ENCODE measurements at places on chromosomes 6 and 20. TPM values are rescaled to one million over a fixed set of nuclear protein-coding genes. Genes with fewer than 3 reads are reported as not detected.
A peak's percentile ranks its signal among the peaks of the same experiment; 100 is the strongest.

SSTR4 gene
- total RNA-seq = 0.49 TPM

WFDC10B gene
- total RNA-seq = not detected

TJAP1 gene
- total RNA-seq = 10.7 TPM

DEFB126 gene
- total RNA-seq = not detected

ENPP1 gene
- 40.2 TPM for total RNA-seq

ACTL10 gene
- 0.36 TPM for total RNA-seq

DNAH8 gene
- total RNA-seq = 0.69 TPM

COL21A1 gene
- 8.1 TPM for total RNA-seq

CCN5 gene
- 14.4 TPM for total RNA-seq

CAGE1 gene
- total RNA-seq = 0.07 TPM

LPA gene
- 0.05 TPM for total RNA-seq

MAPK13 gene
- total RNA-seq = 5.1 TPM

DNA sequence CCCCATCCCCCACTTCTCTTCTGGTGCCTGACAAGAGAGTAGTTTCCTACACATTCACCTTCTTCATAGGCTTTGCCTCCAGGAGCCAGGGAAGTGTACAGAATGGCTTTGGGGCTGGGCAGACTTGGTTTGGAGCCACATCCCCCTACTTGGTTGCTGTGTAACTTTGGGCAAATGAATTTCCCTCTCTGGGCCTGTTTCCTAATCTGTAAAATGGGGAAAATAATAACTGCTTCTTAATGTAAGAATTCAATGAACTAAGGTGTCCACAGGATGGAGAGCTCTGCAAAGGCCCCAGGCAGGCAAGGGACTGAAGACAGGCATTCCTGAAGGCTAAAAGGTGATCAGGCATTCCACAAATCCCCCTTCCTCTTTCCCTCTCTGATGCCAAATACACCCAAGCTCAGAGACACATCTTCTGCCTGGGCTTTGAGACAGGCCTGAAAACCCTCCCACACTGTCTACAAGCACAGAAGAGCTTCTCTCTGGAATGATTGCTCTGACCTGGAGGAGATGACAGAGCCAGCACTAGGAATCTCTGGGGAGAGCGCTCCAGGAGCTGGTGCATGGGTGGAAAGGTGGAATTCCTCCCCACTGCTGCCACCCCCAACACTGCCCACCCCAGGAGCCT lies 6.9 kb upstream of the C20orf203 start:
- ATAC-seq = no peak

- ATAC-seq = no peak
Observed at GRCh38 chr20:25207960-25208534, 12.5 kb downstream of the ENTPD6 start.

DNA sequence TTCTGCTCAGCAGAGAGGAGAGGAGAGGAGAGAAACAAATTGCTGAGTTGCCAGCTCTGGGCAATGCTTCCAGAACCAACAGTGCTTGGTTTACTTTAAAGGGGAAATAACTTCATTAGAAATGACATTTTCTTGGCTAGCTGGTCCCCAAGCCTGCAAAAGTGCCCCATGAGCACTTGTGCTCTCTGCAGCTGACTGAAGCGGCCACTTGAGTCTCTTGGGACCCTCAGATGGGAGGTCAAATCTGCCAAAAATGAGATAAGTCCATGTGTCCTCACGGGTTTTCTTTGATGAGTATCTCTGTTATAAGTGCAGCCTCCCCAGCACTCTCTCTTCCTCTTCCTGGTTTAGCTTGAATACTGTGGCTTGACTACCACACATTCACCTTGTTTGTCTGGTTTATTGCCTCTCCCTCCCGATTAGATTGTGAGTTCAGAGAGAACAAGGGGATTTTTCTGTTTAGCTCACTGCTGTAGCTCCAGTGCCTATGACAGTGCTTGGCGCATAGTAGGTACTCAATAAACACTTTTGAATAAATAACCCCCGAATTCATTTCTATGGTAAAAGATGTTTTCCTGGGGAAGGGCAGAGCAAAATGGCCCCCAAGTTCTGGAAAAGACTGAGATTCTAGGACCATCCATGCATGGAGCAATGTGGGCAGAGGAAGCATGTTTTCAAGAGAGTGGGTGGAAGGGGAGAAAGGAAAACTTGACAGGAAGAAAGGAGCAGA lies 7.0 kb upstream of the RIN2 start:
- no peak for ATAC-seq

GRCh38 chr6:29777310-29777709 lies 50.3 kb upstream of the HLA-G start:
- no peak for ATAC-seq

DNA sequence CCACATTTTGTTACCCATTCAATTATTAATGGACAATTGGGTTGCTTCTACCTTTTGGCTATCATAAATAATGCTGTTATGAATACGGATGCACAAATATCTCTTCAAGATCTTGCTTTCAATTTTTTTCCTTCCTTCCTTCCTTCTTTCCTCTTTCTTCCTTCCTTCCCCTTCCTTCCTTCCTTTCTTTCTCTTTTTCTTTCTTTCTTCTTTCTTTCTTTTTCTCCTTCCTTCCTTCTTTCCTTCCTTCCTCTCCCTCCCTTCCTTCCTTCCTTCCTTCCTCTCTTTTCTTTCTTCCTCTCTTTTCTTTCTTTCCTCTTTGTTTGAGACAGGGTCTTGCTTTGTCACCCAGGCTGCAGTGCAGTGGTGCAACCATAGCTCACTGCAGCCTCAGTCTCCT lies 39.2 kb downstream of the ZNF184 start:
- no peak for ATAC-seq

GRCh38 chr6:7558781-7559180 lies 17.3 kb downstream of the DSP start:
- ATAC-seq = no peak

- no peak for ATAC-seq
Observed at GRCh38 chr6:52566201-52566600, 10.7 kb downstream of the TRAM2 start.

GRCh38 chr20:46027245-46027853 lies 1.7 kb upstream of the SLC12A5 start:
- peak; percentile 41 for ATAC-seq

DNA sequence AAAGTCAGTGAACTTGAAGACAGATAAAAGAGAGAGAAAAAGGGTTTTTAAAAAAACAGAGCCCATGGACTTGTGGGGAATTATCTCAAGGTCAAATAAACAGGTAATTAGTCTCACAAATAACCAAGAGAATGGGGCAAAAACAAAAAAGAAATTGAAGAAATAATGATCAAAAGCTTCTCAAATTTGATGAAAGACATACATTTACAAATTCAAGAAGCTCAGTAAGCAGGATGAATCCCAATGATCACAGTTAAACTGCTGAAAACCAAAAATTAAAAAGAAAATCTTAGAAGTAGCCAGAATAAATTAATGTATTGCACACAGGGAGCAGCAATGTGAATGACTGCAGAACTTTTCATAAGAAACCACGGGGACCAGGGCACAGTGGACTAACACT lies 112.5 kb upstream of the EMILIN3 start:
- ATAC-seq = no peak

- no peak for ATAC-seq
Observed at GRCh38 chr6:110874880-110875547, 429 bp downstream of the AMD1 start.

DNA sequence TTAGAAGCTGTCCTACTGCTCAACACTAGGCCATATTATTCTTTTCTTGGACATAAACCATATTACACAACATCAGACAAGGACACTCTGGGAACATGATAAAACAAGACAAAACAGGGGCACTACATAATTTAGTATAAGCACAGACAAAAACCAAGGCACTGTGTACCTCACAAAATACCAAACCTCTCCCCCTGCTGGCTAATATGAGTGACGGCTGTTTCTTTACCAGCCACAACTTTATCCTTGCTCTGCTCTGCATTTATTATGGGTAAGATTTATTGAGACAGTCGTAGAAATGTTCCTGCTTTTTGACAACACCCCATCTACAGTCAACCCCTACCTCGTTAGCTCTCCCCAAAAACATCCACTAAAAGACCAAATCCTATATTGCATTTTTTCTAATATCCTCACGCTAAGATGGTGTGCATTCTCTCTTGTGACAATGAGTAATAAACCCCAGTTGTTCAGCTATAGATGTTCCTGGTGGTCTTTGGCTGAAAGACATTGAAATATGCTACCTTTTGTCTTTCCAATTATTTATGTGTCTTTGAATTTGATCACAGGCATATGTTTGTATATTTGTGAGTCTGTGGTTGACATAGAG lies 23.8 kb upstream of the POLR1H start:
- ATAC-seq = no peak

DNA sequence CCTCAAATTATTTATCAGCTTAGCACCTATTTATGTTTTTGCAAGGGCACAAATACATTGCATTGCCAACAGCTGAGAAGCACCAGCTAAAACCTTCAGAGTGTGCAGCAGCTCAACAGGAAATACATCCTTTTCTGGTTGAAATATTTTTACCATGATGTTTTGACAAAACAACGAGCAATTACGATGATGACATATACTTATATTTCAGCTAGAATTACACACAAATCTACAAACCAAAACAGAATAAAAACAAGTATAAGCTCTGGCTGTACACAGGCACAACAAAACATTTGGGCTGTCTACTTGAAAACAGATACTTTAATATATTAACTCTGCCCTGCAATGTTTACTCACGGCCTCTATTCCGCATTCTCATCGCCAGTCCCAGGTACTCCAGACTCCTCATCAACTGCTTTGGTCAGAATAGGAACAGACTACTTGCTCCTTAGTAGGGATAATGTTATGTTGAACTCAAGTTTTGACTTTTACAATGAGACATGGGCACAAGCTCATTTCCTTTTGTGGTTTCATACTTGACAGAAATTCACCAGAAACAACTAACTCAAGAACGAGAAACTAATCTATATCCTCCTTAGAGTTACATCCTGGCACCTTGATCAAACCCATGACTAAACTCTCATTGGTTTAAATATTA lies 377.6 kb downstream of the ESR1 start:
- no peak for ATAC-seq

DNA sequence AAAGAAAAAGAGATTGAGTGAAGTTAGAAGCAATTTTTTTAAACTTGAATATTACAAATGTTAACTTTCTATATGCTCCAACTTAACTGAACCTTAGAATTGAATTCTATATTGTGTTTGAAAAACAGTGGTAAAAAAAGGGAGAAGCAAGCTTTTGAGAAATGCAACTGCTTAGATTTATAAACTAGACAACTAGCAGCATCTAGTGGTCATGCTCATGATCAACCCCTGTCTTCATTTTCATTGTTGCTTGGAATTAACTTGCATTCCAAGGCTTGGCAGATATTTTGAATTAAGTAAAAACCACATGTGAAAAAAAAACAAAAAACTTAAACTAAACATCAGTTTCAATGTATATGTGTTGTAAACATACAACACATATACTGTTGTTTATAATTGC lies 113.1 kb downstream of the C6orf58 start:
- no peak for ATAC-seq

DNA sequence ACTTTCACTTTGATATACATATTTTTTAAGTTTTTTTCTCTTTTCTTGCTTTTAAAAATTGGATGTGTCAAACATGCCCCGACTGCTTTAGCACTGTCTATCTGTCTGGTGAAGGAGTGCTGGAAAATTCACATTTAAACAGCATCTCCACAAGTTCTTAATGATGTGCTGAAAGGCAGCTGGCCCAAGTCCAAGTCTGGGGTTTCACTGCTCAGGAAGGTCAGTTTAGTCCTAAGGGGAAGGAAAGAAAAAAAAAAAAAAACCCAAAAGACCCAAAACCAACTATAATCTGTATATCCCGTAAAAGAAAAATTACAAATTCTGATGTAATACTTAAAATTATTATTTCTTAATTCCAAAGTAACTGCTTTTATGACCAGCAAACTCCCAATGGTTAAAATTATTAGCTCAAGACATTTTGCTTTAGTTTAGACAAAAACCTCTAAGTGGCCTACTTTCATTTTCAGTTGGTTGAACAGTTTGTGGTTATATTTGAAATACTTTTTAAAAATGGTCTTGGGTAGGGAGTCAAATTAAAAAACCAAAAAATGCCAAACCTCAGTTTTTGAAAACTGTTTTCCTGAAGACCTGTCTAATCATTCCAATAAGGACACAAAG lies 79.5 kb upstream of the PREP start:
- ATAC-seq = no peak

- ATAC-seq = peak; percentile 94
Observed at GRCh38 chr6:132400883-132401617, at the start of gene MOXD1. TSS of gene MOXD1 (minus strand) at chr6:132401475. CDS start at chr6:132401426, 49 bp downstream.

DNA sequence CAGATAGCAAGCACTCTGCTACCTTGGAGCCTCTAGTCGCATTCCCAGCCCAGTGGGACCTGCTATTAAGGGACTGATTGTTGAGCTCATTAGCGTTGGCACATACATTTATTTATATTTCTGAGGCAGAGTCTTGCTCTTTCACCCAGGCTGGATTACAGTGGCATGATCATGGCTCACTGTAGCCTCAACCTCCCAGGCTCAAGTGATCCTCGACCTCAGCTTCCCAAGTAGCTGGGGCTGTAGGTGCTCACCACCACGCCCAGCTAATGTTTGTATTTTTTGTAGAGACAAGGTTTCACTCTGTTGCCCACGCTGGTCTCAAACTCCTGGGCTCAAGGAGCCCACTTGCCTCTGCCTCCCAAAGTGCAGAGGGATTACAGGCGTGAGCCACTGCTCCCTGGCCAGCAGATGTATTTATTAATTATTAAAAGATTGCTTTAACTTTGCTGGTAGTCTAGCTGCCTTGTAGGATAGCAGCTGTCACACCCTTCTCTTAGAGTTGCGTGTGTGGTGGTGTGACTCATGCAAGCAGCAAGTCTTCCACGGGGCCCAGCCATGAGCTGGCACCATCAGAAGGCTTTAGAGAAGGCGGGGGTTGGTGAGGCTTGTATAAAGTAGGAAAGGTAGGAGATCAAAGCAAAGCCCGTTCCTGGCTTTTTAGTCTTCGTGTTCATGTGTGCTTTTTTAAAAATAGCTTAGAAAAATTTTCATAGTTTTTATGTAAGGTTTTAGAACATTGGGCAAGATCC lies 16.5 kb downstream of the ACTR5 start:
- peak; percentile 100 for ATAC-seq

GRCh38 chr6:156517088-156517487 lies 260.1 kb upstream of the ARID1B start:
- ATAC-seq = peak; percentile 73

DNA sequence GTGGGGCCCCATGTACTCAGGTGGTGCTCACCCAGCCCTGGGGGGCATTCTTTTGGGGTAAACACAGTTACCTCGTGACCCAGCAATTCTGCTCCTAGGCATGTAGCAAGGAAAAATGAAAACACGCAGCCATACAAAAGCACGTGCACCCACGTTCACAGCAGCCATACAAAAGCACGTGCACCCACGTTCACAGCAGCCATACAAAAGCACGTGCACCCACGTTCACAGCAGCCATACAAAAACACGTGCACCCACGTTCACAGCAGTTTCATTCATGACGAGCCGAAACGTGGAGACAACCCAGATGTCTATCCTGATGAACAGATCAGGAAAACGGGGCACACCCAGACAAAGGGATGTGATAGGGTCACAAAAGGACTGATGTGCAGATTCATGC lies 57.1 kb downstream of the YTHDF1 start:
- ATAC-seq = no peak

- no peak for ATAC-seq
Observed at GRCh38 chr20:6611911-6612605, 155.4 kb upstream of the BMP2 start.
